ENCODE measurements at places on chromosomes 11 and 22.

GRCh38 chr11:1301220-1302000 is 8.0 kb downstream of the TOLLIP start:
- DNase-seq = no peak

DNA sequence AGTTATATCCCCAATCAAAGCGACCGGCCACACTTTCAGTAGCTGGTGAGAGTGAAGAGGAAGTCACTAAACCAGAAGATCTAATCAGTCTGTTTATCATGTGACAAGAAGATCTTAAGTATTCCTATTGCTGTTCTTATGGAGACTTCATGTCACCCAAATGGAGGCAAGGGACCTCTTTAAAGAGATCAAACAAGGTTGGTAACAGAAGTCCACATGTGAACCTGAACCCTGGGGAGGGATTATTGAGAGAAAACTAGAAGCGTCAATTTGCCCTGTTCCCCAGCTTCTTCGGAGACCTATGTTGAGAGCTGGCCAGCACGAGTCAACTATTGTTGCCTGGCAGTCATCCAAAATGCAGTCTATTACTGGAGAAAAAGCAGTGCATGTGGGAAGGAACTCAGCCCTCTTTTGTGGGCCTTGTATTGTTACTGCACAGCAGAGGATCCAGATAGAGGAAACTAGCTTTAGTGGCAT is 76.9 kb upstream of the CTSC start:
- no peak for DNase-seq

DNA sequence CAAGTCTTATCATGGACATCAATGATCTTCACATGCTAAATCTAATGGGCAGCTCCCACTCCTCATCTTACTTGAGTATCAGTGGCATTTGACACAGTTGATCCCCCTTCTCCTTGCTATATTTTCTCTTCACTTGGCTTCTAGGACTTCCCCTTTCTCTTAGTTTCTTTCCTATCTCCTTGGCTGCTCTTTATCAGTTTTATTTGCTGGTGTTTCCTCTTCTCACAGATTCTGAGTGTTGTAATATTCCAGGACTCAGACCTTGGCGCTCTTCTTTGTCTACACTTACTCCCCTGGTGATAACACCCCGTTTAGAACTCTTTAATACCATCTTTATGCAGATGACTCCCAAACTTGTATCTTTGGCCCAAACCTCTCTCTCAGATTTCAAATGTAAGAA is 33.9 kb upstream of the RASSF10 start:
- no peak for DNase-seq

GRCh38 chr22:41589391-41590241 is at the start of gene PMM1:
TSS of gene PMM1 (minus strand) at chr22:41589840. CDS start at chr22:41589805, 35 bp downstream.
- peak; percentile 96 for DNase-seq

DNA sequence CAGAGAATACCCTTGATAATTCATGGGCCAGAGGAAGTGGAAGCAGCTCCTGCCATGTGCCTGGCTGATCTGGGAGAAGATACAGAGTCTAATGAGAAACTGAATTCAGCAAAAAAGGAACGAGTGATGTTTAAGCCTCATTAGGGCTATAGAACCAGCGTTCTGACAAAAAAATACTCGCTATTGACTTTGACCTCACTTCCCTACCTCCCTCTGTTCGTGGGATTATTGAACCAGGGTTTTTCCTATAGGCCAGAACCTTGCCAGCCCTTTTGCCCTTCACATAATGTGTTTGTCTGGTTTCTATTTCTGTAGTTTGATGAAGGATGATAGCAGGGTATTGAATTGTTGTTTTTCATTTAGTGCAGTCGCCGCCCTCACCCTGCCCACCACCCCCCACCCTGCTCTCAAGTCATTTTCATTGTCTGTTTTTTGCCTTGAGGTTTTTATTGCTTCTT is 7.6 kb upstream of the RBFOX2 start:
- no peak for DNase-seq

DNA sequence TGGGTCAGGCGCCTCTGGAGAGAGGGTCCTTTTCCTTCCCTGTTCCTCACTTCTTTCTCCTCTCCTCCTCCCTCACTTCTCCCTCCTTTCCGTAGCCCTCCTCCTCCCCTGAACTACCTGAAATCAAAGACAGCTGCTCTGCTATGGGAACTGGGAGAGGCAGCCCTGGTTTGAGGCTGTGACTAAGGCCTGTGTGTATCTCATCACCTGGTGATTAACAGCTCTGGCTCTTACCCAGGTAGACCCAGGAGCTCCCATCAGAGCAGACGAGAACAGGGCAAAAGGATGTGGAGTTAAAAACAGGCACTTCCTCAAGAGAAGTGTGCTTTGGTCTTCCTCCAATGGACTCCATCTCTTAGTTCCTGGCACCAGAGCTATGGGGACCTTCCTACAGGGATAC is 5.8 kb downstream of the ISX start:
- DNase-seq = no peak

DNA sequence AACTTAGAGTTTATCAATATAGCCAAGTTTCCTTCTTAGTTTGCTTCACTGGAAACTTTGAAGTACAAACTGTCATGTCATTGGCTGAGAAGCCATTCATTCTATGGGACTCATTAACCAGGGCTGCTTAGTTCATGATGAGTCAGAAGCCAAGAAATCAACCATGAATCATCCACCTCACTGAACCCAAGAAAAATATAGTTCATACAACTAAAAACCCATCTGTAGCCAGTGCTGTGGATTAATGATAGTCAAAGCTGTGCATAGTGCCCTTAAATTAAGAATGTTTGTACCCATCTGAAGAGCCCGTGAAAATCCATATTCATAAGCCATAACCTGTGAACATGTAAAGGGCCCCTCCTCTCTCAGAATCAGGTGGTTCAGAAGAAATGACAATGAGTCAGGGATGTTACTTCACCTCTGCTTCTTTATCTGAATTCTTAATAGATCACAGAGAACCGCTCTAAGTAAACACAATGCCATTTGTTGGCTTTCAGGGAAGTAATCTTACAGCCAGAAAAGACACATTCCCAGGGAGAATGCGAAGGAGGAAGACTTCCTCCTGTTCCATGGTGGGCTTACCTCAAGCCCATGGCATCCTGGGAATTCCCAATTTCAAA is 25.4 kb downstream of the MMP20 start:
- DNase-seq = no peak
